Epithelial cell of proximal tubule (primary cell): ENCODE measurements at places on chromosomes 4 and X. TPM values are rescaled to one million over a fixed set of nuclear protein-coding genes. Genes with fewer than 3 reads are reported as not detected.

The CXCL3 gene
- 4.8 and 6.6 TPM in 2 replicates for total RNA-seq

The ABCG2 gene
- total RNA-seq: 0.29 and 0.51 TPM in 2 replicates

The RNF113A gene
- 7.5 and 15.6 TPM in 2 replicates for total RNA-seq

The IL2 gene
- not detected in 2 replicates for total RNA-seq

The TREX2 gene
- not detected in 2 replicates for total RNA-seq
